ENCODE measurements at places on chromosomes 7 and 10. TPM values are rescaled to one million over a fixed set of nuclear protein-coding genes. Genes with fewer than 3 reads are reported as not detected.

DNA sequence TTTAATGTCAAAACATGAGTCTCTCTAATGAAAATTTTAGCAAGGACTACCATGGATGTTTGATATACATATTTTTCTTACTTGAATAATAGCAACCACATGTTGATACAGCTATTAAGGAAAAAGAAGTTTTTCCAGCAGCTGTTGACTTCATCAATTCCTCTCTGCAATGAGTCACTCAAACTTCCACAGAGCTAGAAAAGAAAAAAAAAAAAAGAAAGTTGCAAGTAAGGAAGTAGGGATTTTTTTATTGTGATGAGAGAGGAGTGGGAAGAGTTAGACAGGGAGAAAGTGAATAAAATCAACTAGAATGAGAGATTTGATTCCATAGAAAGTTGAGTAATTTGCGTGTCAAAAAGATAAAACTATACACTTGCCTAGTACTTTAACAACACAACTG, 46.2 kb downstream of the CAV1 start:
- DNase-seq: no peak

Gene KIF11
- total RNA-seq: 0.47 TPM

Gene MMD2
- total RNA-seq: not detected

DNA sequence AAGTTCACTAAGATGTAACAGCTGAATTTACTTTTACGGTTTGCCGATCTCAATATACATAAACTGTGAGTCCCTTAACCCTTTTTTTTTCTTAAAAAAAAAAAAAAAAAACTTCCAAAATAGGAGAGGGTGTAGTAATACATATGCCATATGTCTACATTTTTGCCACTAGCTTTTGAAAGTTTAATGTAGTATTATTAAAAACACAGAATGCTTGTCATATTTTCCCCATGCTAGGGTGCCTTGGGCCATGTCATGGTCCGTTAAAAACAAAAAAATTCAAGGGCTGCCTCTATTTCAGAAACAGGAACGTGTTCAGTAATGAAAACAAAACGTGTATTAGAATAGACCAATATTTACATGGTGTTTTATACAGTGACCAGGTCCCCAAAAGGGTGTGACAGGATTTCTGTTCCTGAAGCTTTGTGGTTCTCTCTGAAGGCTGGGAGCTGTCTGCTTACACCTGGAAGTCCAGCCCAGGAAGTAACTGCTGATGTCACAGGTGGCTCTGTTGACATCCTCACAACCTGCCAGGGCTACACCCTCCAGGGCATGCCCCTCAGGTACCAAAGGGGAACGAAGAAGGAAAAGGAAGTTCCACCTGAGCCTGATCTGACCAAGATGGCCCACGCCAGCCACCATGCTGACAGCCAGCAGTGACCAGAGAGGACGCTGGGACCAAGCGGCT, 79.0 kb downstream of the COBL start:
- DNase-seq: no peak

GRCh38 chr7:117592011-117592635, 112.3 kb downstream of the CFTR start:
- no peak for DNase-seq

GRCh38 chr10:77737608-77738007, 100.0 kb upstream of the KCNMA1 start:
- no peak for DNase-seq

- no peak for DNase-seq
These were observed 562 bp downstream of the NUB1 start for GRCh38 chr7:151342102-151342646.

GRCh38 chr7:157795199-157795598, 458.4 kb downstream of the DNAJB6 start:
- DNase-seq: no peak

Gene CCDC3
- not detected for total RNA-seq

Gene FRMPD2
- not detected for total RNA-seq

DNA sequence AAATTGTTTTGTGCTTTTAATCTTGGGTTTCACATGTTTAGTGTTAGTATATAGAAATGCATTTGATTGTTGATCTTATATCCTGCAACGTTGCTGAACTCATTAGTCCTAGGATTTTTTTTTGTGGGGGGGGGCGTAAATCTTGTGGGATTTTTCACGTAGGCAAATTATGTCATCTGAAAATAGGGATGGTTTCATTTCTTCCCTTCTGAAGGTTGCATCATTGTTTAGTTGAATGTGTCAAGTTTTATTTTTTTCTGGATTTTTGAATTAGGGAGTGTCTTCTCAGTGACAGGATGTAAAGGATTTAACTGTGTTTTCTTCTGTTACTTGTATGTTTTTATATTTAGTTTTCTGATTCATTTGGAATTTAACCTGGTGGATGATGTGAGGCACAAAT, 26.7 kb downstream of the MKLN1 start:
- no peak for DNase-seq

DNA sequence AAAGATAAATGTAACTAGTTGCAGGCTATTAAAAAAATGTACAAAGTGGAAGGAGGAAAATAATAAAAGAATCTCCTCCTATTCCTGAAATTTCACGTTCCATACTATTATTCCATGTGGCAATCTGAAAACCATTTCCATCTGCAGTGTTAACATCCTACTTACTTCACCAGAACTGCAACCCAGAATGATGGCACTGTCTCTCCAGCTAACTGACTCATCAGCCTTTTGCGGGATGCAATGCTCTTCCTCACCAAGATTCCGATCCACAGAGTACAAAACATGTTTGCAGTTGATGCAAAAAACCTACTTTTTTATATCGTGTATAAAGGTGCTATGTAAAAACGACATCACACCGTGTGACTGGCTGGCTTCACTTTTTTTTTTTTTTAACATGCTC, 50.8 kb downstream of the ESYT2 start:
- DNase-seq: no peak

DNA sequence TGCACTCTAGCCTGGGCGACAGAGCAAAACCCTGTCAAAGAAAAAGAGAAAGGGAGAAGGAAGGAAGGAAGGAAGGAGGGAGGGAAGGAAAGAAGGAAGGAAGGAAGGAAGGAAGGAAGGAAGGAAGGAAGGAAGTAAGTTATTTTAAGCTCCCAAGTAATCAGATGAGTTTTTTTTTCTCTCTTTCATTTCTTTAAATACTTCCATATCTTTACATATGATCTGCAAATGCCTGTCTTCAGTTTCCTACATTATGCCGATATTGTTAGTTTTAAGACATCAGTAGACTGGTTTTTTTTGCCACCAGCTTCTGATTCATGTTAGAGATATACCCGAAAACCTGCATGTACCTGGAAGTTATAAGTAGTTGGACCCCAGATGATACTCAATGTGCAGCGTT, 172.6 kb upstream of the FZD1 start:
- no peak for DNase-seq

- DNase-seq: no peak
These were observed 74.9 kb downstream of the ADCYAP1R1 start for GRCh38 chr7:31126976-31127375.

GRCh38 chr7:132386201-132386681, 190.0 kb downstream of the PLXNA4 start:
- no peak for DNase-seq

GRCh38 chr10:5038733-5039132, 35.1 kb upstream of the AKR1C2 start:
- DNase-seq: no peak

DNA sequence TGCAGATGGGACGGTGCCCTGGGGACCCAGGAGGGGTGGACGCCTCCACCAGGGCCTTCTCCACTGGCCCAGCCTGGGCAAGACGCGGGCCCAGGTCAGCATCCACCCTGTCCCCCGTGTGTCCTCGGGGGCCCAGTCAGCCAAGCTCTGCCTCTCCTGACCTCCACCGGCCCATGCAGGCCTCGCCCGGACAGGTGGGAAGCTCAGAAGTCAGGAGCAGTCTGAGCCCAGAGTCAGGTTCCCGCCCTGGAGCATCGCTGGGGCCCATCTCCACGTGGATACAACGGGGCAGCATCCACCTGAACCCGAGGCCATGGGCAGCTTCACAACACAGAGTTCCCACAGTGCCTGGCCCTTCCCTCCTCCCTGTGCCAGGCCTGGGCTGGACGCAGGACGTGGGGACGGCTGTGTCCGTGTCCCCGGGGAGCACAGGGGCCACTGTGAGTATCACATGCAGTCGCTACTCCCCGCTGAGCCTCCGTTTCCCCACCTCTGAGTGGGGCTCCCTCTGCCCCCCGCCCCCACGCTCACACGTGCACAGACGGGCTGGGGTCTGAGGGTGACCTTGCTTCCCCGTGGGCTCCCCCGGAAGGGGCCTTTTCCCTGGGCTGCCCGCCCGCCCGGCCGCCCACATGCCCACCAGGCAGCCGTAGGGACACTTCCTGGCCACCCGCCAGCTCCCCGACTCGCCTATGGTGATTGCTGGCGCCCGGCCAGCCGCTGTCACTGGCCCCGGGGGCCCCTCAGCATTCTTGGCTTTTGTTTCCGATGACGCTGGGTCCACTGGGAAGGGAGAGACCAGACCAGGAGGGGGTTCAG, 64.3 kb downstream of the PDGFA start:
- no peak for DNase-seq

Gene TMEM213
- not detected for total RNA-seq

DNA sequence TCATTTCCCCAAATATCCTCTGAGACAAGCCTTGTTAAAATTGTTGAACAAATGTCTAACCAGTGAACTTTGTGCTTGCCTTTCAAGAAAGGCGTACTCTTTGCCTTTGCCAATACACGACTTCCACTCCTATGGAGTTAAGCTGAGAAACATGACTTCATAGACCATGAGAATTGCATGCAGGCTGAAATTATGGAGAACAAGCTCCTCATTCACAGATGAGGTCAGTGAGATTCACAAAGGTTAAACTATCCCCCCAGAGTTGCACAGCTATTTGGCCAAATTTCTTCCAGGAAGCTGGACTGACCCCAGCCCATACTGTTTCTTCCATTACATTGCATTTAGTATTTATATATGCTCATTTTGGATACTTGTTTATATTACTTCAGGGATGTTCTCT, 221.4 kb upstream of the SEMA3C start:
- no peak for DNase-seq

GRCh38 chr7:114574384-114574783, 159.8 kb downstream of the FOXP2 start:
- no peak for DNase-seq

Gene SPDYE9
- not detected for total RNA-seq

DNA sequence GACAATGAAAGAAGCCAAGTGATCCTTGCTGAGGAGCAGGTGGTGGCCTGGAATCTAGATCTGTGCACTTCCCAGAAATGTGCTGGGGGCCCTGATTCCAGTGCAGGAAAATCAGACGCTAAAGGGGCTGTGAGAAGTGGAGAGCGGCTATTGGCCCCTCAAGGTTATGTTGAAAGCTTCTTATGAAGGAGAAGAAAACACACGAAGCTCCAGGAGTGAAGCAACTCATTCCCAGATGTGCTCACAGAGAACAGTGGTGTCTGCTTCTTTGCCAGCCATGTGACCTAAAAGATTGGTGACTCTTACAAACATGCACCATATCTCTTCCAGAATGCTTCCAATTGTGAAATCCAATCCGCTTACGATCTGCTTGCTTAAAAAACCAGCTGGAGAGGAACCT, 679.3 kb upstream of the IGFBP3 start:
- DNase-seq: no peak

GRCh38 chr10:71388171-71388570, 8.5 kb upstream of the CDH23 start:
- no peak for DNase-seq

Gene UPK3BL2
- 122 TPM for total RNA-seq

GRCh38 chr10:106182542-106182941, 982.0 kb downstream of the SORCS1 start:
- DNase-seq: no peak

Gene PARD3
- 0.53 TPM for total RNA-seq

- no peak for DNase-seq
These were observed 544.9 kb upstream of the MGMT start for GRCh38 chr10:128922172-128922571.

- no peak for DNase-seq
These were observed 4.6 kb downstream of the PALD1 start for GRCh38 chr10:70482982-70483760.

Gene GPR22
- total RNA-seq: not detected

Gene UTF1
- total RNA-seq: not detected

DNA sequence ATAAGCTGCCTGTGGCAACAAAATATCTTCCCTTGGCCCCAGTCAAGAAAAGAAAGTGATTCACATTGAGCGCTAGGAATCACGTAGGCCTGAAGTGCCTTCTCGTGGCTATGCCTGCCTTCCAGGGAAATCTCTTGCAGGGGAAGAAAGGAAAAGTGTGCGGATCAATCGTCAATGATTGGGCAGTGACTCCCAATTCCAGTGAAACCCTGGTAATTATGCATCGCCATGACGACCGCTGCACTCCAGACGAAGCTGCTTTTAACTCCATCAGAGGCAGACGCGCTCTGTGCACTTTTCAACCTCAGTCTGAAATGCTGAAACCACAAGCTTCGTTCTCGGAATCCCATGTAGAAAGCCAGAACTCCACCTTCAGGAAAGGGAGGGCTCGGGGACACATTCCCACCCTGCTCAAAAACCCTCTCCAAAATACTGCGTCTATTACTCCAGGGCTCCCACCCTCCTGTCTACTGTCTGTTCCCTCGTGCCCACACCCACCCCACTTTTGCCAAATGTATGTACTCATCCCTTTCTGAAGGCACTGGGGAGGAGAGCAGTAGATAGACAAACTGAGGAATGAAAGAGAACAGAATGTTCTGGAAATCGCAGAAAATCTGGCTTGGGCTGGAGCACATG, 24.2 kb upstream of the PRKAG2 start:
- DNase-seq: no peak

- DNase-seq: no peak
These were observed 37.7 kb downstream of the HTRA1 start for GRCh38 chr10:122499012-122499411.

- DNase-seq: no peak
These were observed 73.6 kb downstream of the EPC1 start for GRCh38 chr10:32273336-32273735.

GRCh38 chr10:77564731-77565589, 72.6 kb downstream of the KCNMA1 start:
- no peak for DNase-seq

Gene TBXAS1
- 6.0 TPM for total RNA-seq

Gene MRC1
- 0.08 TPM for total RNA-seq

DNA sequence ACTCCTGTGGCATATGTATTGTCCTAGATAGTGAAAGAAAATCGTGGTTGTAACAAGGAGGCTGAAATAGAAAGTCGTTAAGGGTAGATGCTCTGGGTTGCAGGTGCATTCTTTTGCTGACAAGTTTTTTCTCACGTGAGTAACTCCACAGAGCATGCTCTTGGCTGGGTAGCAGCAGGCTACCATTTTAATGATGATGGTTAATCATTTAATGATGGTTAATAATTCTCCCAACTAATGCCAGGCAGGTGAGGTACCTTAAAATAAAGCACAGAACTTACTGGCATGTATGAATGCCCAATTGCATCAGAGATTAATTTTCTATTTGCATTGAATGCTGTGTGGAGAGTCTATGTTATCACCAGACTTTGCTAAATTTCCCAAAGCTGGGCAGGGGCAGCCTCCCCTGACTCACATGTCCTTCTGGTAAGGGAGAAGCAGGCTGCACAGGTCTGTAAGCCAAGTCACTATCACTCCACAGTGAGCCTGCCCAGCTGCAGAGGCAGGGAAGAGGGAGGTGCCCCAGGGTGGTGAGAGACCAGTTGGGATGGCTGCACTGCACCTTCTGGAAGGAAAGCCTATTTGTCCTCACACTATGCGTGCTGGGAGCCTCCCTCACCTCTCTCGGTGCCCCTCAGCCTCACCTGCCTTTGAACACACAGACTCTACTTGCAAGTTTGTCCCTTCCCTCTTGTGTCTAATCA, 287.0 kb upstream of the IGFBP3 start:
- no peak for DNase-seq

GRCh38 chr7:92832534-92833023, 3.8 kb downstream of the CDK6 start:
- DNase-seq: no peak

Gene SSC4D
- not detected for total RNA-seq

Gene LRRC17
- 0.22 TPM for total RNA-seq

Measured in CD4-positive, alpha-beta T cell (primary cell).